ENCODE measurements at places on chromosomes 3 and 15.

DNA sequence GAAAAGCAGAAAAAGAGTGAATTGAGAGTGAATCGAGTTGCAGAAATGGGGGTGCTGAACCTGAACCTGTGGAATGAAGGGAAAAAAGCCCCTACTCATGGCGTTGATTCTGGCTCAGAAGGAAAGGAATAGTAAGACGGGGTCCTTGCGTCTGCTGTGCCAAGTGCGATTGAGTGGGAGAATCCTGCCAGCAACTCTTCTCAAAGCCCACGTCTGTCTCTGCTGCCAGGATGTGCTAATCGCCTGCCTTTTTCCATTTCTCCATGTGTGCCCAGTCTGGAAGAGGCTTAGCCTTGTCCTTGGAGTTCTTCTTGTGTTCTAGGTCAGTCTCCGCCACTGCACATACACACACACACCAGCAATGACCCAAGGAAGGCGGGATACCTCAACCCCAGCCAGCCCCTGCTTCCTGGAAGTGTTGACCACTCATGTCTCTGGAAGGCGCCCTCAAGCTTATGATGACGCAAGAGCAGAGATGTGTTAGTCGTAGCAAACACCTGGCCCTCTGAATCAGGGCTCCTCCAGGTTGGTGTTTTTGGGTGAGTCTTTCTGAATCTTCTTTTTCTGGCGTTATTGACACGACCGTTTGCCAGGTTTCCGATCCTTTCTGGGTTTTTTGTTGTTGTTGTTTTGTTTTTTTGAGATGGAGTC lies 262.4 kb upstream of the PROK2 start:
- no peak for DNase-seq

- DNase-seq: no peak
These were observed 92.8 kb downstream of the FNDC3B start for GRCh38 chr3:172132159-172132586.

- DNase-seq: no peak
These were observed 12.9 kb downstream of the DZIP3 start for GRCh38 chr3:108602249-108602934.

DNA sequence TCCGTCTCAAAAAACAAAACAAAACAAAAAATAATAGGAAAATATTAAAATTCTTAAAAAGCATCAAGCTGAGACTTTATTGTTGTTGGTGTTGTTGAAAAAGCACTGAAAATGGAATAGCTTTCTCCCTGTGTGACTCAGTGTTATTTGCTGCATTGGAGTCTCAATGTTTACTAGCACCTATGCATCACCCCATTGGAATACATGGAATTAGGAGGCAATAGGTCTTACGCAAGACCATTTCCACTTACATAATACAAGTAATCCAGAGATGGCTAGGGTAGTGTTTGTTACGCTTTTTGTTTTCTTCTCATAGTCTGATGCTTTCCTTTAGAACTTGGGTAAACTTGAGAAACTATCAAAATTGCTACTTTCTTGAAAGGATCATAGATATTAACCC lies 15.2 kb downstream of the GXYLT2 start:
- no peak for DNase-seq

DNA sequence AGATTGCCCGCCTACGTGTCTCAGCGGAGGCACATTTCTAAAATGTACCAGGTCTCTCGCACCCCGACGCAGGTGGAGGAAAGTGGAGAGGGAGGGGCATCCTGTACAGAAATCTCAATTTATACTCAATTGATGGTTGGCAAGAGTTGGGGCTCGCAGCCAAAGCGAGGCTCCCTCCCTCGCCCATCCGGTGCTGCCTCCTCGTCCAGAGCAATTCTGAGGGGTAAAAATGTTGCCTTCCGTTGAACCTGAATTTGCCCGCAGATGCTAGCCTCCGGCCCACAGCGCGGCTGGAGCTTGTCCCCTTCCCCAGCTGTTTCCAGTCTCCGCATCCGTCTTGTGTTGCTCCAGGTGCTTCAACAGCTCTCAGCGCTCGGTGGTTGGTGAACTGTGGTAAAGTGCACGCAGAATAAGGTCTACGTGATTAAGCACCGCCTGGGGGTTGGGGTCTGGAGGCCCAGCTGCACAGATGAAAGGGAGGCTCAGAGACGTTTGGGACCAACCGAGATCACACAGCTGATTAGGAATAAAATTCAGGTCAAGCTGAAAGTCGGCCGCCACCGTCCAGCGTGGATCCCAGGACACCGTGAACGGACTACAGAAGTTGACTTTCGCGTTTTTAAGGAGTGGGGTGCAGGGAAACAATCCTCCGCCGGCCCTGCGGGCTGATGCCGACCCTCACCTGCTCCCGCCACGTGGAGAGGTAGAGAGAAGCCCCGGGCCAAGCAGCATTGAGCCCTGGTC lies 846 bp upstream of the POLG start:
- no peak for DNase-seq

DNA sequence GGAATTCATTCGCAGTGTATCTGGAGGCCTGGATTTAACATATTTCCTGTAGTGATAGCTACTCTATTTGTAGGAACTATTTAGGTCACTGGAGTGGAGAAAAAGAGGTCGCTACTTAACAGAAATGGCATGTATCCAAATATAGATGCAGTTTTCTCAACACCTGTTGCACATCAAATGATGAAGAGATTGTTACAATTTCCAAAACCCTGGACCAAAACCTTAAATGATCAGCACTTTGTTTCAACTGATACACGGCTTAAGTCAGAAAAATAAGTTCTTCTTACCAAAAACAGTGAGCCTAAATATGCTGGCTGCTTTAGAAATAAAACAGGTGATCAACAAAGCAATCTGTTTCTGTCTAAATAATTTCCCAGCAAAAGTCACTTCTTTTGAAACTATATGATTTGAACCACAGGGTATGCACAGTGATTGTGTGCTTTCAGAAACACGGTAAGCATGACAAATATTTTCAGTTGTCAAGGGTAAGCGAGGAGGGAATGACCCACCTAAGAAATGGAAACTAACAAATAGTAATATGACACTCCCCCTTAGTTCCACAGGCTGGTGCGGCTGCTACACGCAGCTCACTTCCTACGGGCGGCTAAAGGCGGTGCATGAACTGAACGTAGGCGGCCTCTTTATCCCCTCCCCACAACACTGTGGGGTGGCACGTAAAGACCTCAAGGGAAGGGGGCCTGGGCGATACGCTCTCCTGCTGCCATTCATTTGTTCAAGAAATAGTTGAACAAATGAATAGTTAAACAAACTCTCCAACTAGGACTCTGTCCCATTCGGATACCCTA lies 1.1 kb downstream of the EHD4 start:
- DNase-seq: peak; percentile 63

DNA sequence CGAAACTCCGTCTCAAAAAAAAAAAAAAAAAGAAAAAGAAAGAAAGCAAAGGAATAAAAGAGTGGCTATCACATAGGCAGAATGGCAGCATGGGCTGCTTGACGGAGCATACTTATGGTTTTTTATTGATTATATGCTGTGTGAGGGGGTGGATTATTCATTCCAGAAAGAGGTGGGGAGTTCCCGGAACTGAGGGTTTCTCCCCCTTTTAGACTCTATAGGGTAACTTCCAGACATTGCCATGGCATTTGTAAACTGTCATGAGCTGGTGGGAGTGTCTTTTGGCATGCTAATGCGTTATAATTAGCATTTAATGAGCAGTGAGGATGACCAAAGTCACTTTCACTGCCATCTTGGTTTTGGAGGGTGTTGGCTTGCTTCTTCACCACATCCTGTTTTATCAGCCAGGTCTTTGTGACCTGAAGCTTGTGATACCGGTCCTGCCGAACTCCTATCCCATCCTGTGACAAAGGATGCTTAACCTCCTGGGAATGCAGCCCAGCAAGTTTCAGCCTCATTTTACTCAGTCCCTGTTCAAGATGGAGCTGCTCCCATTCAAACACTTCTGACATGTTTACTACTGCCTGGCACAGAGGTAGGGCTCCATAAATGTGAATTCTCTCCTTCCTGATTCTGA lies 15.8 kb upstream of the ABHD17C start:
- no peak for DNase-seq

- DNase-seq: no peak
These were observed 66.8 kb upstream of the PXYLP1 start for GRCh38 chr3:141164852-141165251.

DNA sequence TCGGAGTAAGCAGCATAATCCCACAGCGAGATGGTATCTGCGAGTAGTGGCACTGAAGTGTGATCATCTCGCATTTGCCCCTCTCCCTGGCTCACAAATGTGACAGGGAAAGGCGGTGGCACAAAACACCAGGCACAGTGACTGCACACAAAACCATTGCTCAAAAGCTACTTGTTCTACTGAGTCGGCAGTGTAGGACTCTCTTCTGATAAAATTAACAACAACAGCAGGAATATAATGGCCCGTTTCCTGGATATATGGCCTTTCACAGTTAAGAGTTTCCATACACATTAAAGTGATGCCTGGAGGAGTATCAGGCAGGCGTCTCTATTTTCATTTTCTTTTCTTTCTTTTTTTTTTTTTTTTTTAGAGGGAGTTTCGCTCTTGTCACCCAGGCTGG lies 69.0 kb downstream of the MYO1E start:
- DNase-seq: no peak

DNA sequence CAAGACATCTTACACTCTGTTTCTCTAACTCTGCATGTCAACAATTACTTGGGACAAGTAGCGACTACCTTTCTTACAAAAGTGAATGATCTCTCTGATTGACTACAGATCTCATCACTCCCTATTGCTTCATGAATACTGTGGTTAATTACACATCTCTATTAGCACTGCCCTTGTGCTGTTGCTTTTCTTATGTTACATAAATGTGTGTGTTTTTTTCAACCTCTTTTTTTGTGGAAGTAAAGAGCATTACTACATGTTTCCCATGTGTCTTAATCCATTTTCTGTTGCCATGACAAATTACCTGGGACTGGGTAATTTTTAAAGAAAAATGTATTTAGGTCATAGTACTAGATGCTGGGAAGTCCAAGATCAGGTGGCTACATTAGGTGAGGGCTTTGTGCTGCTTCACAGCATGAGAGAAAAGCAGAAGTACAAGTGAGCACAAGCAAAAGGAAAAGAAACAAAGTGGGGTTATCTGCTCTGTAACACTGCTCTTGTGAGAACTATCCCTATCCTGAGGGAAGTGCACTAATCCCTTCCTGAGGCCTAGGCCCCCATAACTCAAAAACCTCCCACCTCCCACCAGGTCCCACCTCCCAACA lies 298.2 kb upstream of the SATB1 start:
- no peak for DNase-seq

DNA sequence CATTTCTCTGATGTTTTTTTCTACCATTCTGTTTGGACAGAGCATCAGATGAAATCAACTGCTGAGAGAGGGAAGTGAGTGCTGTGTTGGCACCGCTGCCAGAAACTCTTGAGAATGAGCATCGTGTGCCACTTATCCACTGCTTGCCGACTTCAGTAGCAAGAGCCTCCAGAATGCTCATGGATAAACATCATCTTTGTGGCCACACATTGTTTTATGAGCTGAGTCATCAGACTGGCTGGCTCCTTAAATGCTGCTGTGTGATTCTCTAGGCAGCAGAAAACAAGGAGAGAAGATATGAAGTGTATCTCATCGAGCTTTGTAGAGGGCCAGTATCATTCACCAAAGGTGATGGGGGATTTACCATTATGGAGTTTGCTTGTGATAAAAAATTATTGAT lies 3.4 kb upstream of the DOCK3 start:
- DNase-seq: no peak

- DNase-seq: no peak
These were observed 24.1 kb downstream of the POPDC2 start for GRCh38 chr3:119636249-119636648.

GRCh38 chr15:60972866-60973265 lies 256.2 kb downstream of the RORA start:
- DNase-seq: no peak

DNA sequence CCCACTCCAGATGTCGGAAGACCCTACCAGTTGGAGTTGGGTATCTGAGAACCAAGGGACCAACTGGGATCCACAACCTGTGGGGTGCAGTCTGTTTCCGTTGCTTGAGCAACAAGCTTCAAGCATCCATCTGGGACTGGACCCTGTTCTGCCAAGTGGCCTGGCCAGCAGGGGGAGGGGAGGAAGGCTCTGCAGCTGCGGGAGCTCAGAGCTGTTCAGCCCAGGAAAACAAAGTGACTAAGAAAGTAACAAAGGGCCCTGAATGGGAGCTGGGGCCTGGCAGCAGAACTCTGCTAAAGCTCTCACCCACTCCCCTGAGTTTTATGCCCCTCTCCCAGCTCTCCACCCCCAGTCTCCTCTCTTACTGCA lies 2.7 kb downstream of the TYRO3 start:
- no peak for DNase-seq

DNA sequence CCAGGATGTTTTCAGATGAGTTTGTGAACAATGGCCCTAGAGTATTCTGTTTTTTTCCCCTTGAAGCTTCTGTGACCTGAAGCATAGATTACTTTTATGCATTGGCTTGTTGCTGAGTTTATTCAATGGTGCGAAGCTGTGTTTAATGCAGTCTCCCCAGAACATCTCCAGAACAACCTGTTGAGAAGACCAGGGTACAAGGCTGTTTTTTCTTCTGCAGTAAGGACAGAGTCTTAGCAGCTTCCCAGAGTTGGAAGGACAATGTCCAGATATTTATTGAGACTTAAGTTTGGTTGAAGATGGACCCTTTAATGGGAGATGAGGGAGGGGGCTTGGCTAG lies 295.6 kb downstream of the LRTM1 start:
- DNase-seq: no peak

DNA sequence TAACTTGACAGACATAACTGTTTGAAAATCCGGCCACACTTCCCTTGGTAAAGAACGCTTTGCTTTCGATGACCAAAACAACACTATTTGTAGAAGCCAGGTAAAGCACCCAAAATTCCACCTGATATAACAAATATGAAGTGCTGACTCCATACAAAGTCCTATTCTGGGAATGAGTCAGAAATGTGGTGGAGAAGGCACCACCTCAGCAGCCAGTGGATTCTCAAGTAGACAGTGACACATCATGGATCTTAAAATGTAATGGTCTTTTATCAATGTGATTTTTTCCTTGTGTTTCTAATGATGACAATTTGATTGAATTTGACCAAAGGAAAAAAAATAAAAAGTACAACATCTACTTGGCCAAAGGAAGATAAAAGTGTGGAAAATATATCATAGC lies 135.0 kb upstream of the WNT5A start:
- DNase-seq: no peak

- no peak for DNase-seq
These were observed 34.6 kb downstream of the RLBP1 start for GRCh38 chr15:89186803-89187202.
